ENCODE measurements at places on chromosomes 1 and 21. TPM values are rescaled to one million over a fixed set of nuclear protein-coding genes. Genes with fewer than 3 reads are reported as not detected.

The TMPRSS3 gene
- total RNA-seq = not detected

The CHRNB2 gene
- total RNA-seq = under 0.01 TPM

The CYYR1 gene
- total RNA-seq = not detected

The KANK4 gene
- 0.09 TPM for total RNA-seq

The SHISA4 gene
- 20.3 TPM for total RNA-seq

The C1orf94 gene
- total RNA-seq = not detected

The S100A1 gene
- not detected for total RNA-seq

The CELA3A gene
- total RNA-seq = not detected

All from smooth muscle cell of bladder (primary cell).